ENCODE measurements at places on chromosomes 4 and X. TPM values are rescaled to one million over a fixed set of nuclear protein-coding genes. Genes with fewer than 3 reads are reported as not detected.

The HAUS3 gene
- total RNA-seq, result 28.5 TPM

The AMBN gene
- not detected for total RNA-seq

DNA sequence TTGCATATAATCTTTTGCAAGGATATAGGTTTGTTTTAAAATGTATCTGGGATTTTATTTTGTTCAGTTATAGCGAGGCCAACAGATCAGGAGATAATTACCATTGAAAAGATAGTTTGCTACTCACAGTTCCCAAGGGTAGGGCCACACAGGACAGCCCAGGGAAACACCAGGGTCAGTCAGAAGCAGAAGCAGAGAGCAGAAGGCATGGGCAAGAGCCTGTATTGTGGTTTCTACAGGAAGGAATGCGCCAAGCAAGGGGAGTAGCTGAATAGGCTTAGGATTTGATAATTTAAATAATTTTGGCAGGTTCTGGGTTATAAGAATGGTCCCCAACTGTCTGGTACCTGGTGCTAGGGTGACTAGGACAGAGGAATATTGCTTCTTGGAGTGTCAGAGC is 61.6 kb downstream of the SYNPO2 start:
- DNase-seq, result no peak

- DNase-seq, result no peak
Measured at GRCh38 chr4:165439981-165440380, 61.2 kb downstream of the CPE start.

The FREM3 gene
- total RNA-seq, result not detected

GRCh38 chrX:20067709-20068561 is 48.8 kb downstream of the MAP7D2 start:
- DNase-seq, result no peak

- no peak for DNase-seq
Measured at GRCh38 chr4:13399257-13399656, 84.9 kb downstream of the RAB28 start.

DNA sequence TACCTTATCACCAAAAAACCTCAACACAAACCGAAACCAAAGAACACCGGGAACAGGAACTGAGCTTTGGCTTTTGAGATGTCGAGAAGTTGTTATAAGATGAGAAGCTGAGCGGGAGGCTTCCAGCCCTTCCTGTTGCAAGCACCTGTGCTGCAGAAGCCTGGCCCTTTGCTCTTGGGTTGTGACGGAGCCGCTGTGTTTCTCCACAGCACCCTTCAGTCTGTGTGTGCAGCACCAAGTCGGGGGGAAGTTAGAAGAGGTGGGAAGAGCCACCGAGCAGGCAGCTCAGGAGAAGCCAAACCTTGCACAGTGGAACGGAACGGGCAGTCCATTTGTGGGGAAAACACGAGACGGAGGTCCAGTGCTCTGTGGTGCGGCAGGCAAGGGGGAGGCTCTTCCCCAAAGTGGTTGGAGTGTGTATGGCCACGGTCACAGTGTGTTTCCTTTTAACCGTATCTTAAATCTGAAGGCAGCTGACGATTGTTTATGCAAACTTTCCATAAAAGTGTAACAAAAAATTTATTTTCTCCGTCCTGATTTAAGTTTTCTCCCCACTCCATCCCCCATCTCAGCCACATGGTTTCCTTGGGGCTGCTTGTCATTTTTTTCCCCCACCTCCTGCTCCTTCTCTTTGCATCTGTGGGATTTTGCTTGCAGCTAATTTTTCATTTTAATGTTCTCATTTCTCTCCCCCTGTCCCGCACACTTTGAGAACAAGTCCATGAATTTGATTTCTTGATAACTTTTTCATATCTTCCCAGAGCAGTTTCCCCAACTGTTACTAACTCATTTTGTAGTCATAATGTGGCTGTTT is 123.7 kb downstream of the STOX2 start:
- DNase-seq, result peak; percentile 41

GRCh38 chr4:8599657-8600056 is 7.1 kb downstream of the CPZ start:
- no peak for DNase-seq

The RASL11B gene
- total RNA-seq, result 0.22 TPM

DNA sequence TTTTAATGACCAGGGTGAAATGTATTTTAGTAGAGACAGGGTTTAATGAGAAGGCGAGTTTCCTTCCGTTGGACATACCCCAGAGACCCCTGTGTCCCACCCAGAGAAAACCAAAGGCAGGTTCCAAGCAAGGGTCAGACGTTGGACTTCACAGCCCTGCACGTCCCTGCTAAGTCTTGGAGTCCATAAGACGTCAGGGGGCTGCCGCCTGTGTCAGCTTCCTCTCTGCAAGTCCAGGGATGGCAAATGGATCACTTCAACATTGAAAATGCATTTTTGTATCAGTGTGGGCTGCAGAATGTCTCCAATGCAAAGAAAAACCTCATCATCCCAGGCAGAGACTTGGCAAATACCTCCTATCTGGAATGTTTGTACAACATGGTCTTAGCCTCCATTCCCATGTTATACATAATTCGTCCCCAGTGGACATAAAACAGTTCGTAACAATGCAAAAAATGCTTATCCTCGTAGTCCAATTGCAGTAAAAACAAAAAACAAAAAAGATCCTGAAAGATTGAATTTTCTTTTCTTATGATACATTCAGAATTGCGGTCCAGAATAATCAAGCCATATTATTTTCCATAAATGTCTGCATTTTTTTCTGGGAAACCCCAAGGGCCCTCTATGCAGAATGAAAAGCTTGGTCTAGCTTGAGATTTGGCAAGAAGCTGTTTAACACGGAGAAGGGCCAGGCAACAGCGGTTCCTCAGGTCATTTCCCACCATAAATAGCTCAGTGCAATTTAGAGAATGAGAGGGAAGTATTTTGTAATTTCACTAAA is 190.9 kb downstream of the SHOX start:
- no peak for DNase-seq

The EGF gene
- total RNA-seq, result not detected

The NRK gene
- not detected for total RNA-seq

- no peak for DNase-seq
Measured at GRCh38 chrX:23726191-23726590, 16.9 kb downstream of the ACOT9 start.

DNA sequence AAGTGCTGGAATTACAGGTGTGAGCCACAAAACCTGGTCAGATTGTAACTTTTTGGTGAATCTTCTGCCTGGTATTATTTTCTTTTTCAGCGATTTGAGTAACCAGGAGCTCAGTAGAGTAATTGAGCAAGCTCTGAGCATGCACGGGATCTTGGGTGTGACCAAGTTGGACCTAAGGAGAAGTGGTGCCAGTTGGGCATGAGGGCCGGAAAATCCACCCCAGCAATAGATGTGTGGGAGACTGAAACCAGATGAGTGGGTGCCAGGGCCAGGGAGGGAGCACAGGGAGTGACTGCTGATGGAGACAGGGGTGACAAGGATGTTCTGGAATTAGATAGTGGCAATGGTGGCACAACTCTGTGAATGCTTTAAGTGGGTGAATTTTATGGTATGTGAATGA is 3.7 kb upstream of the CCNQ start:
- DNase-seq, result no peak

The FGG gene
- not detected for total RNA-seq

DNA sequence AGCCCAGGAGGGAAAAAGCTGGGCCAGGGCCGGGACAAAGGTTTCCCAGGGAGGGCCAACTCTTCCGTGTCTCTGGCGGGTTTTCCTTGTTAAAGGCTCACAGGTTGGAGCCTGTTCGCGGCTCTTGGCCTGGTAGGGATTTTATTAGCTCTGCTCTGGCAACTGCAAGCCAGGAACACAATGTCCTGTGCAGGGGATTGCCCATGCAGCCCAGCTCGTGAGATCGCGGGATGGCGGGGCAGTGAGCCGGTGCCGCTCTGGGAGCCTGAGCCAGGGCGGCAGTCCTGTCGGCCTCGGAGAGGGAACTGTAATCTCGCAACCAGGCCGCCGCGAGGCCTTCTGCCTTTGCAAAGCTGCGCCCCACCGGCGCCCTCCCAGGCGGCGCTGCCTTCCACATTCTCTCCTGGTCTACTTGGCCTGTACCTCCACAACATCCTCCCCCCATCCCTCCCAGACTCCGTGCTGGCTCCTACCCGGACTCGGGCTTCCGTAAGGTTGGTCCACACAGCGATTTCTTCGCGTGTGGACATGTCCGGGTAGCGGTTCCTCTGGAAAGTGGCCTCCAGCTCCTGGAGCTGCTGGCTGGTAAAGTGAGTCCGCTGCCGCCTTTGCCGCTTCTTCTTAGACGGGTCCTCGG is 2.1 kb downstream of the PITX2 start:
- DNase-seq, result peak; percentile 47
